T-helper 17 cell (primary cell): ENCODE measurements at places on chromosomes 4 and X. TPM values are rescaled to one million over a fixed set of nuclear protein-coding genes. Genes with fewer than 3 reads are reported as not detected.

Gene TMEM47
- not detected for total RNA-seq

Gene ZNF41
- total RNA-seq, result 8.6 TPM

Gene ENPP6
- total RNA-seq, result not detected

Gene DSPP
- total RNA-seq, result not detected

Gene CACNA1F
- total RNA-seq, result 0.47 TPM

Gene AMBN
- total RNA-seq, result not detected

Gene PAGE5
- 0.94 TPM for total RNA-seq

Gene CNKSR2
- total RNA-seq, result 3.6 TPM

Gene FGB
- total RNA-seq, result not detected

Gene IGFBP7
- total RNA-seq, result 0.37 TPM

Gene DMP1
- not detected for total RNA-seq

Gene PDHA1
- 115 TPM for total RNA-seq

Gene LIN54
- 16.8 TPM for total RNA-seq

Gene PIN4
- 2.6 TPM for total RNA-seq

Gene TMEM31
- not detected for total RNA-seq

Gene PUDP
- 7.4 TPM for total RNA-seq

Gene RTL5
- 2.7 TPM for total RNA-seq

Gene AKAP14
- total RNA-seq, result not detected

Gene ASB5
- not detected for total RNA-seq

Gene XKRX
- 0.18 TPM for total RNA-seq

Gene TGIF2LX
- total RNA-seq, result not detected

Gene TIGD4
- total RNA-seq, result 0.13 TPM

Gene KCTD8
- total RNA-seq, result not detected

Gene ENPEP
- total RNA-seq, result not detected

Gene NAA11
- not detected for total RNA-seq

Gene SYP
- 0.60 TPM for total RNA-seq

Gene IDUA
- total RNA-seq, result 56.9 TPM

Gene SPOCK3
- total RNA-seq, result not detected

Gene FAM156A
- 13.7 TPM for total RNA-seq

Gene SOX3
- not detected for total RNA-seq

Gene MED14
- 49.9 TPM for total RNA-seq

Gene MAGEB10
- total RNA-seq, result not detected

Gene FAM184B
- total RNA-seq, result not detected

Gene PGM2
- 14.0 TPM for total RNA-seq

Gene PRMT9
- total RNA-seq, result 13.9 TPM

Gene GPR34
- 0.17 TPM for total RNA-seq

Gene NUDT10
- total RNA-seq, result not detected

Gene SRPK3
- total RNA-seq, result not detected

Gene GPR78
- not detected for total RNA-seq

Gene EDA
- 13.6 TPM for total RNA-seq

Gene SLC49A3
- total RNA-seq, result 2.7 TPM

Gene MAGED4
- 3.0 TPM for total RNA-seq
